ENCODE measurements at places on chromosomes 11 and 22.

DNA sequence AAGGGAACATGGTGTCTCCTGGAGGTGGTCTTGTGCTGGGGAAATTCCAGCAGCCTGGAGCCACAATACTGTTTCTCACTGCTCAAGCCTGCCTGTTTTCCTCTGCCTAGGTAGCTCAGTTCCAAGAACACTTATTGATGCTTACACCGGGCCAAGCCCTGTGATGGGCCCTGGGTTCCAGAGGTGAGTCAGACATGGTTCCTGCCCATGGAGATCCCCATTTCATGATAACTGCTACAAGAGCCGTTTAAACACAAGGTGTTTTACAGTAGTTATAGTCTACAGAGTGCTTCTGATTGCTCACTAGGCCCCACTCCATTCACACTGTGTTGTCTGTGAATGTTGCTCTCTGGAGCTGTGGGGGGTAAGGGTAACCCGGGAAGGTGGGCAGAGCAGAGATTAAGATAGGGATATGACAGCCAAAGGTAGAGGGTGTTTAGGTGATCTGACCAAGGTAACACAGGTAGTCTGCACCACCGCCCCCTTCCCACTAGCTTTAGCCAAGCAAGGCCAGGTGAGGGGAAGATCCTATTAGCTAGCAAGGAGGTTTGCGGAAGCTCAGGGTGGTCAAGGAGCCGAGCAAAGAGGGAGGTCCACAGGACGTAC lies 696 bp upstream of the MICAL2 start:
- DNase-seq: peak; percentile 47

- DNase-seq: no peak
Observed at GRCh38 chr11:116446048-116446941, 326.5 kb downstream of the BUD13 start.

GRCh38 chr11:45756384-45757010 lies 48.5 kb upstream of the SLC35C1 start:
- no peak for DNase-seq

- DNase-seq: no peak
Observed at GRCh38 chr22:45583504-45583903, 80.8 kb downstream of the FBLN1 start.

GRCh38 chr22:27543460-27543859 lies 258.1 kb downstream of the MN1 start:
- DNase-seq: no peak

- DNase-seq: no peak
Observed at GRCh38 chr11:83299681-83300080, 13.5 kb upstream of the CCDC90B start.

DNA sequence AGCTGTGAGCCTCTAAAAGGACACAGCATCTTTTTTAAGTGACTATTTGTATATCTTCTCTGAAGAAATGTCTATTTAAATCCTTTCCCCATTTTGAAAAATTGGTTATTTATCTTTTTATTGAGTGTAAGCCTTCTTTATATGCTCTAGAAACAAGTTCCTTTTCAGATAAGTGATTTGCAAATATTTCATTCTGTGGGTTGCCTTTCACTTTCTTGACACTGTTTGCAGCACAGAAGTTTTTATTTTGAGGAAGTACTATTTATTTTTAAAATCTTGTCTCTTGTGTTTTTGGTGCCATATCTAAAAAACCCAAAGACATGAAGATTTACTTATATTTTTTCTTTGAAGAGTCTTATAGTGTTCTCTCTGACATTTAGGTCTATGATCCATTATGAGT lies 40.1 kb upstream of the LYVE1 start:
- no peak for DNase-seq

DNA sequence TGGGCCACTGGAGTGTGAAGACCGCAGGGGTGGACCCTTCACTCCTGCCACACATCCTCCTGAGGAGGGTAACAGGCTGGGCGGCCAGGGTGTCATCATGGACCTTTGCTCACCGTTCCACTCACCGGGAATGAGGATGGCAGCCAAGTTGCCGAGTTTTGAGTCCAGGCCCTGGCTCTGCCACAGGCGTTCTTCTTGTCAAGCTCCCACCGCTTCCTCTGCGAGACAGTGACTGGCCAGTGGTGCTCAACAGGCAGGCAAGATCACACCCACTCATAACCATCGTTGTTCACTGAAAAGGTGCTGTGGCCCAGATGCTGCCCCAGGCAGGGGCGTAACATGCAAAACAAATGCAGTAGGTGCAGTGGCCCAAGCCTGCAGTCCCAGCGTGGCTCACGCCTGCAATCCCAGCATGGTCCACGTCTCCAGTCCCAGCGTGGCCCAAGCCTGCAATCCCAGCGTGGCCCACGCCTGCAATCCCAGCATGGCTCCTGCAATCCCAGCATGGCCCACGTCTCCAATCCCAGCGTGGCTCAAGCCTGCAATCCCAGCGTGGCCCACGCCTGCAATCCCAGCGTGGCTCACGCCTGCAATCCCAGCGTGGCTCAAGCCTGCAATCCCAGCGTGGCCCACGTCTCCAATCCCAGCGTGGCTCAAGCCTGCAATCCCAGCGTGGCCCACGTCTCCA lies 5.0 kb upstream of the PANX2 start:
- no peak for DNase-seq

DNA sequence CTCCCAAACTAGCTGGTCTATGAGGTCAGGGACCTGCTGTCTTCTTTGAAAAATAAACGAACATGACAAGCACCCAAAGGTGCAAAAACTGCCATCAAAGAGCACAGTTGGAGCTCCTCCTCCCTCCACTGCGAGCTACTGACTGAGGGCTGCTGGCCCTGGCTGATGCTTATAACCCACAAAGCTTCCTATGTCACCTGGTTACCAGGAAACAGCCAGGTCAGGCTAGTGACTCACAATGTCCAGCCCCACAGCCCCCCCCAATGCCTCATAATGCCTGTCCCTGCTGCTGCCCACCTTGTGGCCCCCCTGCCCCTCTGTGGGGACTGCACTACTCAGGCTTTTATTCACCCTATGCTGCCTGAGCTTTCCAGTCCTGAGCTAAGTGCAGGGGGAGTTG lies at the start of gene DRICH1:
DRICH1 (minus strand) TSS at position 144 of the 400 bp plus-strand sequence. CDS start 298 bp downstream, outside the sequence.
- no peak for DNase-seq

GRCh38 chr11:2399488-2400068 lies 972 bp upstream of the TSSC4 start:
- DNase-seq: peak; percentile 31

DNA sequence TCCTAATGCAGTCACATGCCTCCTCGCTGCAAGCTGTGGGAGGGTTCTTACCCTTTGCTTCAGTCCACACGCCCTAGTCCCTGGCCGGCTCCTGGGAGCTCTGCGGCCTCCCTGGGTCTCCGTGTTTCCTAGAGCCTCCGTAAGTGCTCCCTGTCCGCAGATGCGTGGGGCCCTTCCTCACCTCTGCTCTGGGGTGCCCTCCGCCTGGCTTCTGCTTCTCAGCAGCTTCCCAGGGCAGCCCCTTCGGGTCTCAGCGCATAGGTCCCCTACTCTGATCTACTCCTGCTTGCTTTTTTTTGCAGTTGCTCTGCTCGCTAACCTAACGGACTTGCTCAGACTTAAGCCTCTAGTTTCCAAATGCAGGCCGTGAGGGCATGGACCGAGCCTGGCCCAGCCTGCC lies 22.4 kb downstream of the CAPN1 start:
- no peak for DNase-seq

DNA sequence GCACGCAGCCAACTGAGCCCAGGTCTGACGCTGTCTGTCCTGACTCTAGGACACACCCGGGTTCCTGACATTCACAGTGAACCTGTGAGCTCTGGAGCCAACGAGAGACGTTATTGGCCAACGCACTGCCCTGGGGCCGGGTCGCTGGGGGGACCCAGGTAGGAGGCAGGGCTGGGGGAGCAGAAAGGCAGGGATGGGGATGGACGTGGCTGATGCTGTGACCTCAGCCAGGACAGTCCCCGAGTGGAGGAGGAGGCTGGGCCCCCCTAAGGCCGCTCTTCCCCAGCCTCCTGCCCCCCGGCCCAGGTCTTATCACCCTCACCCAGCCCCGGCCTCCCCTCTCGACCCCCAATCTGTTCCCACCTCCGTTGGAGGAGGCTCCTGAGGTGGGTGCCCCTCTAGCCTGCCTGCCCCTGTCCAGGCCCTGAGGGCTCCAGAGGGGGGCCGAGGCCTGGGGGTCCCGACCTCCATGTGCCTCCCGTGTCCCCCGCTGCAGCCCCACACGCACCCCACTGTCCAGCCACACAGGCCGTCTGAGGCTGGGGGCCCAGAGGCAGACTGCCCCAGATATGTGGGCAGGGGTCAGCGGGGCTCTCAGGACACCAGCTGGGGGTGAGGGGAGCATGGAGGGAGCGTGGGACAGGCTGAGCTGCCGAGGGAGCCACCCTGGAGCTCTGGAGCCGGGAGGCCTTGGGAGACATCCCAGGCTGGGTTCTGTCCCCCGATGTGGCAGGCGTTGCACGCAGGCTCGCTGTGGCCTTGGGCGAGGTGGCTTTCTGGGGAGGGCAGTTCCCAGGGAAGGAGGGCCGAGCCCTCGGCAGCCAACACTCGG lies 29.2 kb upstream of the MUC5AC start:
- no peak for DNase-seq

DNA sequence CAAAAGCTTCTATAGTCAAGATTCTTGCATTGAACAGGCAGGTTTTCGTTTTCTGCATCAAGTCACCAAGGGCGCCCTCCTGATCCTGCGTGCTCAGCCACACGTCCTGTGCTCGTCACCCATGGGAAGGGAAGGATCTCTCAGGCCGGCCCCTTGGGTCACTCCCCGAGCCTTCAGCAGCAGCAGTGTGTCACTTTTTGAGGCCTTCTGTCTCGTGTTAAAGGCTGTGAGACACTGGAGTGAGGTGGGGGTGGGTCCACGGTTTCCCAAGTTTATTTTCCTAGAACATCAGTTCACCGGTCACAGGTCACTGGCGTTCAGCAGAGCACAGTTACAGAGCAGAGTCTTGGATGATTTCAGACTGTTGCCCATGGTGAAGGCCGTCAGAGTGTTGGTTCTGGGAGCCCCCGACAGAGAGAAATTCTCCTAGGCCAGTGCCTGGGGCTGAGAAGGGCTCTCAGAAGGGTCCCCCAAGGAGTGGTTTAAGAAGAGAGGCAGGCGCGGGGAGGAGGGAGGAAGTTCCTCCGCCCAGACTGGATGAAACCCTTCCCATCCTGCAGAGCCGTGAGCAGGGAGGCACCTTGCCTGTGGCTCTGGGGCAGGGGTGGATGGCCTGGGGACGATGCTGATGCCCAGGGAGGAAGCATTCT lies 13.5 kb upstream of the ADORA2A start:
- no peak for DNase-seq

DNA sequence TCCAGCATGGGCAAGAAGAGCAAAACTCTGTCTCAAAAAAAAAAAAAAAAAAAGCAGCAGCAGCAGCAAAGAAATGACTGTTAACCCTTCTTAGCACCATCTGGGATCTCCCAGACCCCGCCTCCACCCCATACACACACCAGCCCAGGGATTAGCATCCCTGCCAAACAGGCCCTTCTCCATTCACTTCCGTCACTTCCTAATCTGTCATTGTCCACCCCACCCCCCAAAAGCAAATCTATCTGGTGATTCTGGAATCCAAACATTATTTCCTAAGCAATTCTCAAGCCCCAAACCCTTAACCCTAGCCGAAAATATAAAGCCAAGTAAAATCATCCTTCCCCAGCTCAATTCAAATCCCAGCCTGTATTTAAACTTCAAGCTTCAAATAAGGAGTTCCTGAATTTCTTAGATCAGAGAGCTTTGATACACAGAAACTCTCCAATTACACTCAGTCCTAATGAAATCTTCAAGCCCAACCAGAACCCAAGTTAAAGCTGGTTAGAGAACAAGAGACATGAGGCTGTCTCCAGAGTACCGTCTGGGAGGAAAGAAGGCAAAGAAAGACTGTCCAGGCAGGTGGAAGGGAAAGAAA lies 6.0 kb upstream of the AHNAK start:
- no peak for DNase-seq

DNA sequence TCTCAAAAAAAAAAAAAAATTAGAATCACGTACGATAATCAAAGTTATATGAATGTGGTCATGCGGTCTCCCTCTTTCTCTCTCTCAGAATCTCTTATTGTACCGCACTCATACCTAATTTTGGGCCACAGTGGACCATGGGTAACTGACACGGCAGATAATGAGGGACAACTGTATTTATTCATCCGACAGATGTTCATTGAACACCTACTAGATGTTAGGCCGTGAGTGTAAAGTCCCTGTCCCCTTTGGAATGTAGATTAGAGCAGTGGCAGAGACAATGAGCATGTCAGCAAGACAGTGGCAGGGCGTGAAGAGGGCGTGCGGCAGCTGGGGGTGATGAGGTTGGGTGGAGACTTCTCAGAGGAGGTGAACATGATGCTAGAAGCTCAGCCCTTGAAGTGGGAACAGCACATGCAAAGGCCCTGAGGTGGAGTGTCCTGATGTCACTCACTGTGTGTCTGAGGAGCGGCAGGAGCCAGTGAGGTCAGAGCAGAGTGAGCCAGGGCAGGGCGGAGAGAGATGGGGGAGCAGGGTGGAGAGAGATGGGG lies 25.1 kb downstream of the CACNA1I start:
- no peak for DNase-seq

GRCh38 chr11:130979386-130979972 lies 63.2 kb upstream of the SNX19 start:
- no peak for DNase-seq

DNA sequence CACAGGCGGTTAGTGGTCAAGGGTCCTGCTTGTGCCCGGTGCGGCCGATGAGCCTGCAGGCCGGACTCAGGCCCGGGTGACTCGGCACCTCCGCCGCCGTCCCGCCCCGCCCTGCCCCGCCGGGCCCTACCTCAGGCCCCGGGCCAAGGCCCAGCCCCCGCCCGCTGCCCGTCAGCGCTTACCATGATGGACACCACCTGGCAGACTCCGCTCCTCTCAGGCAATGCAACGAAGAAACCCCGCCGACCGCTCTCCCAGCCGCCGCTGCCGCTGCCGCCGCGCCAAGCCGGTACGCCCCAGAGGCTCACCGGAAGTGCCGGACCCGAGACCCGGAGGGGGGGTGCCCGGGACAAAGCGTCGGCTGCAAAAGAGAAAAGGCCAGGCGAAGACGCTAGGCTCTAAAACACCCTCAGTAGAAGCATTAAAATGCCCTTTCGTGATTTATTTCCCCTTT lies at the start of gene UFD1:
UFD1 (minus strand) TSS at position 293 of the 454 bp plus-strand sequence; CDS start at position 185, 108 bp downstream.
- peak; percentile 85 for DNase-seq

GRCh38 chr22:32964411-32965057 lies 93.6 kb downstream of the SYN3 start:
- no peak for DNase-seq

DNA sequence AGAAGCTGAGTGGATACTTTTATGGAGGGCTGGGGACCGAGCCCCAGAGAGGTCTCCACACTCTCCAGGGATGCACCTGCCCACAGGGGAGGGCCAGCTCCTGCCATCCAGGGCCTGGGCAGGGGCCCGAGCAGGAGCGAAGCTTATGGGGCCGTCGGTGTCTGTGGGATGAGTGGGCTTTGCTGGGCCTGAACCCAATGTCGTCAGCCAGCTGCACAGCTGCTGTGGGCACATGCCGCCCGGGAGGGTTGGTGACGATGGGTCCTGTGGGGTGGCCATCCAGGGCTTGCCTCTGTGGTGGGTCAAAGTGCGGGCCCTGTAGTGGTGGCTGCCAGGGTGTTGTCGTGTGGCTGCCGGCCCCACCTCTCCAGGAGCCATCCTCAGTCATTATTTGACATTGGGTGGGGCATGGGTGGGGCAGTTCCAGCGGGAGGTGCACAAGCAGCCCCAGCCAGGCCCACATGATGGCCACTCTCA lies 447.1 kb downstream of the TBC1D22A start:
- DNase-seq: no peak

Measured in stimulated activated CD4-positive, alpha-beta T cell treated with anti-CD3 and anti-CD28 coated beads, Interleukin-15, amount 100 ng/mL, for 24 hours (primary cell).